ENCODE measurements at places on chromosomes 12 and 14. TPM values are rescaled to one million over a fixed set of nuclear protein-coding genes. Genes with fewer than 3 reads are reported as not detected.

Gene SCAF11
- 62.3 TPM for total RNA-seq

Gene NR1H4
- 5.2 TPM for total RNA-seq

Gene KCNC2
- not detected for total RNA-seq

Gene DTX3
- 23.1 TPM for total RNA-seq

Gene C14orf39
- not detected for total RNA-seq

Gene BCL11B
- total RNA-seq = 0.59 TPM

Gene ADCK1
- 10.0 TPM for total RNA-seq

Gene KRT3
- not detected for total RNA-seq

Gene RNASE7
- total RNA-seq = not detected

Gene ABCD4
- total RNA-seq = 72.4 TPM

Gene ARHGAP5
- 113 TPM for total RNA-seq

Gene TULP3
- 21.6 TPM for total RNA-seq

All from Calu3 (cell line).